HT-29 (cell line): ENCODE measurements at places on chromosomes 16 and 17.

DNA sequence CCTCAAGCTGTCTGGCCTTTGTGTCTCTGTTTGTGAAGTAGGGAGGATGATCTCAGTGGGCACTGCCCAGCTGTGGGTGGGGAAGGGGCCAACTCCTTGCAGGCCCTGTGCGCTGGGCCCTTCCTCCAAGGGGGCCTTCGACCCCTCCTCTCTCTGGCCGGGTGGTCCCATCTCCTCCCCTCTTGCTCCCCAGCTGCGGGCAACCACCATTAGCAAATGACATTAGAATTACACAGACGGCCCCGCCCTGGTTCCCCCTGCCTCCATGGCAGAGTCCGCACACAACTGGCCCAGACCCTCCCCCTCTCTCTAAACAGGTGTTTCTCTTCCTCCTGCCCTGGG, 2.5 kb upstream of the SLC6A4 start:
- DNase-seq = no peak

GRCh38 chr16:50303605-50304466, 37.5 kb downstream of the ADCY7 start:
- DNase-seq = no peak

DNA sequence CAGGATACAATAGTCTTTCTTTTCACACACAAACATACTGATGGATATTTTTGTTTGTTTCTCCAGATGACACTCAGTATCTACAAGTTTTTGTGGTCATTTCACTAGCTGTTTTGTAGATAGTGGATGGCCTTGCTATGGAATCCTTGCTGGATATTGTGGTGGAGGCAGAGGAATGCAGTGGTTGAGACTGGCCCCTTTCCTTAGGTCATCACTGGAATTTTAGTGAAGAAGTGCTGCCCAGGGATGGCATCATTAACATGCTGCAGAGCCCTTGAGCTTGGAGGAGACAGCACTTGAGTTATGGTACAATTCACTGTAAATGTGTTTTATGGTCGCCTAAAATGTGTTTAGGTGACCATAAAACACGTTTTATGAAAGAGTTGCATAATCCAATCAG, 455.9 kb upstream of the HSBP1 start:
- no peak for DNase-seq

GRCh38 chr16:27318392-27319256, 4.8 kb downstream of the IL4R start:
- DNase-seq = no peak

- DNase-seq = no peak
Observed at GRCh38 chr17:80716986-80717719, 172.5 kb downstream of the RPTOR start.
